ENCODE measurements at places on chromosomes 7 and 10.

DNA sequence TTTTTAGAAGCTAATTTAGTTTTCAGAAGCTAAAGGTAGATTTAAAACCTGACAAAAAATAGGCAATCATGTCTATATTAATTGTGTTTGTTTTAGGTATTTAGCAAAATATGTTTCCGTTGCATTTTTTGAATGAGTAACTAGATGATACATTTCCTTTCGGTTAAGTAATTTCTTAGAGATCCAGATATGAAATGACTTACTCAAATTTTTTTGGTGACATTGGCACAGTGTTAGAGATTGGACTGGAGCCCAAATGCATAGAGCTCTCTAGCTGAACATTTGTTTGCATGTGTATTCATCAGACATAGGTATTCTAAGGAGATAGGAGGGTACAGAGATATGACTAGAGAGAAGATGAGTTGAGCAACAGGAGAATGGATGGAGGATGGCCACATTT lies 1.9 kb downstream of the BUB3 start:
- no peak for DNase-seq

GRCh38 chr7:39656415-39656814 lies 33.0 kb downstream of the RALA start:
- DNase-seq = no peak

GRCh38 chr10:110504111-110504735 lies 6.5 kb downstream of the DUSP5 start:
- DNase-seq = peak; percentile 66

DNA sequence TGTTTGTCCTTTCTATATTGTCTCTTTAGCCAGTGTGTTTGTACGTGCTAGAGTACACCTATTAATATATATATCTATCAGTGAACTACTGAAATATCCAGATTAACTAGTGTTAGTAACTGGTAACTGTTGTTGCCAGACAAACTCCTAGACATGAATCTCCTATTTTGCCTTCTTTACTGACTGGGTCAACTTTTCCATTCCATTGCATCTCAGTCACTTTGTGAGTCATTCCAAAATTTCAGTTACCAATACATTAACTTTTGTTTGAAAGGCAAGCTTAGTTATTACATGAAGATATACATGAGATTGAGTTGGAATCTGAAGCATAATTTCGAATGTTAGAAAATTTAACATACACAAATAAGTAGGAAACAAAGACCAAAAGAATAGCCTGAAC lies 51.4 kb downstream of the BTAF1 start:
- DNase-seq = peak; percentile 4

DNA sequence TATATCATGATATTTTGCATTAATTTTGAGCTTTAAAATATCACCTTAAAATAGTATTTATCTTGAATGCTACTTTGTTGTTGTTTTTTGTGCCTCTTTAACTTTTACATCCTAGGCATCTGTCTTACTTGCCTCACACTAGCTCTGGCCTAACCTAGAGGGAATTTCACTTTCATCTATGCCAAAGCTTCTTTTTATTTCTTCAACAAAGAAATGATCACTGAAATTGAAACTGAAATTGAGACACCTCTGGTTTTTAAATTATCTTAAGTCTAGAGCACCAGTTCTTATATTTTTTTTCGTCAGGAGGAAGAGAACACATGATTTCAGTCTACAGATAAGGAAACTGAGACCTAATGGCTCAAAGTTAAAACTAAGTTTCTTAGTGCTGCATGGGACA lies 3.5 kb upstream of the SCIN start:
- DNase-seq = no peak
